ENCODE measurements at places on chromosomes 12 and 14.

GRCh38 chr12:49277466-49277865, 12.6 kb downstream of the TUBA1C start:
- no peak for DNase-seq

DNA sequence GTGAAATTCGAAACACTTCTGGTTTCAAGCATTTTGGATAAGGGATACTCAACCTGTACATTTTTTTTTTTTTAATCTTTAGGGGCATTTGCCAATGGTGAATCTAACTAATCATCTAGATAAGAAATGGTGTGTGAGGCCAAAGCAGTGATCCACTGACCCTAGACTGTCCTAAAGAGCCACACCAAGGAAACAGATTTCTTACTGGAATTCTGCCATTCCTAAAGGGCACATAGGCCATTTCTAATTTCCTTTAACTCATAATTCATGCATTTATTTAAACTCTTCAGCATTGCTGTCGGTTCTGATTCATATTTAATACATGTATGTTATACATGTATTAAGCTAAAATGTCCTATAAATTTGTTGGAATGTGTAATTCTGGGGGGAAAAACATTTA, 47.2 kb downstream of the FRS2 start:
- DNase-seq: no peak

DNA sequence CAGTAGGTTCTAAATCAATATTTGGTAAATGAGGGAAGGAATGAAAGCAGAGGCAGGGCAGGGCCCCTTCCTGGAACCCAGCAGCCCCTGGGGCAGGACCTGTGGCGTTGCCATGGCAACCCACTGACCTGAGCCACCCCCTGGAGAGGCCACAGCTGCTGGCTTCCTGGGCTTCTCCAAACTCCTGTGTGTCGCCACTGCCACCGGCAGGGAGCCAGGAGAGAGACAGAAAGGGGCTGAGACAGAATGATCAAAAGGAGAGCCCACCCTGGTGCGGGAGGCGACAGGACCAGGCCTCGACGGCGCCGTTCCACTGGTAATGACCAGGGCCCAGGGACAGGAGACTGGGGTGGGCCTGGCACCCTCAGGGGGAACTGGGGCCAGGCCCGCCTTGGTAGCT, 18.2 kb downstream of the RFX4 start:
- DNase-seq: no peak

- no peak for DNase-seq
These were observed 379.6 kb downstream of the NUAK1 start for GRCh38 chr12:105759149-105759548.

All from fibroblast of the conjunctiva (primary cell).